ENCODE measurements at places on chromosomes 3 and 15.

GRCh38 chr3:138467931-138468330 lies 33.5 kb downstream of the ESYT3 start:
- DNase-seq, result no peak

- DNase-seq, result no peak
Measured at GRCh38 chr3:118533676-118534075, 501.0 kb downstream of the IGSF11 start.

DNA sequence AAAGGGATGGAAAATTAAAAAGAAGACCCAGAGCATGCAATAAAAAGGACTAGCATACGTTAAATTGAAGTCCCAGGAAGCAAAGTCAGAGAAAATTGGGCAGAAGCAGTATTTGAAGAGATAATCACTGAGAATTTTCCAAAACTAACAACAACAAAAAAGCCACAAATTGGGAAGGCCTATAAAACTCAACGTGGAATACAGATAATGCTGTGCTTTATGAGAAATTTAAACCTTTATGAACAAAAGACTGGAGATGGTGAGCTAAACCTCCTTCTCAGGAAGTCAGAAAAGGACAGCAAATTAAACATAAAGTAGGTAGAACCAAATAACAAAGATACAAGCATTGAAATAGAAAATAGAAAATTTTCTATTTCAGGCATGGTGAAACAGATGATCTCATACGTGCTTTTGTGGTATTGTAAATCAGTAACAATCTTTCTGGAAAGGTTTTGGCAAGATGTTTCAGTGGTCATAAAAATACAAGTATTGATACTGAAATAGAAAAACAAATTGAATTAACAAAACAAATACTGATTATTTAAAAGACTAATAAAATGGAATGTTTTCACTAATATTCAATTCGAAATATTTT lies 55.6 kb downstream of the LYSMD4 start:
- DNase-seq, result no peak

DNA sequence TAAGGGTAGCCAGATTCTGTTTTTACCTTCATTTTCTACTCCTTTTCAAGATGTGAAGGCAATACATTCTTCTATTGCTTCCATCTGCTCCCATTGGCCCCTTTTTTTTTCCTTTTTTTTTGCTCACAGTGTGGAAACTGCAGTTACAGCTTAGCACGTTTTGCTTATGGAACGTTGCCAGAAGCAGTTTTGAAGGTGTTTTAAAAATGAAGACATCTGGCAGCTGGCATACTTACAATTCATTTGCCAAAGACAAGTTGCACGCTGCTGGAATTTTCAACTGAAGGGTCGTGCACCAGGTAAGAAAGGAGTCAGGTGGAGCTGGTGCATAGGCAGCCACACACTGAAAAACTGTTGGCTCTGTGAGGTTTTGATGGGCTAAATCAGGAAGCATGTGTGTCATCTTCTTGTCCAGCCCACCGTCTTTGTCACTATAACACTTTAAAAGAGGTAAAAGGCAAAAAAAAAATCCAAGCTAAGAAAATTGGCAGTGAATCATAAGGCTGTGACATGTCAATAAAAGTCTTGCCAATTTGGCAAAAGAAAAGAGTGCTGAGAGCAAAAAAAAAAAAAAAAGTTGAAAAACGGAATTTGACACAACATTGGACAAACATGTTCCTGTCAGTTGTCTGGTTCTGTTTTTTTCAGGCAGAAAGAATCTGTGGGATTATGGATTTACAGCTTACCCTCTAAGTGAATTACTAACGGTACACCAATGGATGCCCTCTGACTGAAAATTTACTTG lies 225.4 kb upstream of the SOX2 start:
- no peak for DNase-seq

DNA sequence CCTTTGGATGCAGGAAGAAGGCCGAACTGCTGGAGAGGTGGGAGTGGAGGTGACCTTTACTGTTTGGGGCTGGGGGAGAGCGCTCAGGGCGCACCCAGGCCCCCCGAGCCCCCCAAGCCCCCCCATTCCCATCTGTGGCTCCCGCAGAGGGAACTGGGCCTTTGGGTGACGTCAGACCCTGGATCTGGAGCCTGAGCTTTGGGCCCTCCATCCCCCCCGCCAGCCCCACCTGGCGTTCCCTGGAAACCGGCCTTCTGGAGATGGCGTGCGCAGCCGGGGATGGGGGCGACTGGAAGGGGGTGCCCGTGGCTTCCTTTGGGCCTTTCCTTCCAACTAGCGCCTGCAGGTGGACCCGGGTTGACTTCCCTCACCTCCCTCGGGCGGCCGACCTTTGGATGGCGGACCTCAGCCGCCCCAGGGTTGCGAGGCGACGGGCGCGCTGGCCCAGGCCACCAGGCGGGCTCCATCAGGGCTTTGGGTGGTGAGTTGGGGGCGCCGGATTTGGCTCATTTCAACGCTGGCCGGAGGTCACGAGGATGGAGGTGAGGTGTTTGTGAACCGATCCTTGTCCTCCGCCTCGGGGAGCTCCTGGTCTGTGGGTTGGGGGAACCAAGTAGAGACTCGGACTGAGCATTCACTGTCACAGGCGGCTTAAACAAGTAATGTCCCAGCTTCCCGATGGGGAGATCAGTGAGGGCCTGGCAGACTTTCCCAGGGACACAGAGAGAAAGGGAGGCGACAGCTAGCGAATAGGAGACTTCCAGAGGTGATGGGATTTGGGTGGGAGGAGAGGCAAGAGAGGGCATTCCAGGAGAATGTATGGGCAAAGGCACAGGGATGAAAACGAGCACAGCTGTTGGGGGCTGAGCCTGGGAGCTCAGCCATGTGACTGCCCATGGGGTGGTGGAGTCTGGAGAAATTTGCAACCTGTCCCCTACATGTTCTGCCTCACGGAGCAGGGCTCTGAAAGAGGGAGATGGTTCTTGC lies 709 bp downstream of the SCAMP5 start:
- no peak for DNase-seq

DNA sequence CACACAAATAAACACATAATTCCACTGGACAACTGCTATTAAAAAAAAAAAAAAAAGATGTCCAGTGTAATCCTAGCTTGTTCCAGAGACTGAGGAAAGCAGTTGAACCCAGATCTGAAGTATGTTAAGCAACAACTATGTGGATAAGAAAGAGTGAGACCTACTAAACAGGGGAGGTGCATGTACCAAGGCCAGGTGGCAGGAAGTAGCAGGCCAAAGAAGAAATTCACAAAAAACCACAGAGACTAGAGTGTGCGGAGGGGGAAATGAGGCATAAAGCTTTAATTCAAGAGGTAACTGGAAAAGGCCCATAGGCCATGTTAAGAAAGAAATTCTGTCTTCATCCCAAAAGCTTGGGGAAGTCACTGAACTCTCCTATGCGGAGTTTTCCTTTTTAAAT lies 490.0 kb downstream of the NAALADL2 start:
- DNase-seq, result no peak

DNA sequence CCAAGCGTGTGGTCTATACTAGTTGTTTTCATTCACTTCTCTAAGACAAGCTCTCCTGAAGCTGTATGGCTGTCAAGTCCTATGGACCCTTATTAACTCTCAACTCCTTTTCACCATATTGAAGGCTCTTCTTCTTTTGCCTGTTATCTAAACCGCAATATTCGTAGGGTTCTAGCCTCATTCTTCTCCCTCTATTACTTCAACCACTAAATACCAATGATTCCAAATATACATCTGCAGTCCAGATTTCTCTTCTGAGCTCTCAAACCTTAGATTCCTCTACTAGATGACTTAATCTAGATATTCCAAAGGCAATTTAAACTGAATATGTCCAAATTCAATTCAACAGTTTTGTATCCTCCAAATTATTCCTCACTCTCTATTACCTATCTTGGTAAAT lies 24.6 kb downstream of the AQR start:
- no peak for DNase-seq

- peak; percentile 63 for DNase-seq
Measured at GRCh38 chr15:68578175-68578979, 416 bp upstream of the CORO2B start.

DNA sequence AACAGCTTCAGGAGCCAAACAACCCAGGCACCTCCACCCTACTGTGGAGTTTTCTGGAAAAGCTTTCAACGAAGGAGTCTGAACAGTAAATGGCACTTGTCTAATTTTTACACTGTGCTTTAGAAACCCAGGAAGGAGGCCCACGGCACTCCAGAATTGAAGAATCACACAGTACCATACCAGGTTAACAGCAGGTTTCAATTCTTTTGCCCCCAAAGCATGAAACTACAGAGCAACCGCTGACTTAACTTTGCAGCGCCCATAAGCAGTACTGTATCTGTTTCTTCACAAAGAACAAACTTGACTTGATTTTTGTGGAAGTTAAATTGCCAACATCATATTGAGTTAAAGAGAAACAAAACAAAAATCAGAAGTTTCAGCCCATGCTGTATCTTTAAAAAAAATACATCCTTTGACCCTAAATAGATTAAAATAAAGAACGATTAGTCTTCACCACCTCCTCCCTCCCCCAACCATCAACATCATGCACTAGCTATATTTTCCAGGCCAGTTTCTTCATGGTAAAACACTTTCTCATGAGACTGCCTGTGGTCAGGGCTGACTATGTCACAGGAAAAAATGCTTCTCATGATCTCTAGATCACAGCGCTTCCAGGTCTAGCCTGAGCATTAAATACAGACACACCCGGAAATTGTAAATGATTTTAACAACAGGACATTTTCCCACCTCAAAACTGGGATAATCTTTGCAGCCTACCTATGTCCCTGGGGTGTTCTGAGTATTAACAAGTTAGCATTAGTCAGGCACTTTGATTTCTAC lies 456.3 kb downstream of the FOXP1 start:
- peak; percentile 48 for DNase-seq
